ENCODE measurements at places on chromosomes 1 and 21.

- DNase-seq = no peak
These were observed 284.5 kb downstream of the NPHP4 start for GRCh38 chr1:5707566-5708345.

DNA sequence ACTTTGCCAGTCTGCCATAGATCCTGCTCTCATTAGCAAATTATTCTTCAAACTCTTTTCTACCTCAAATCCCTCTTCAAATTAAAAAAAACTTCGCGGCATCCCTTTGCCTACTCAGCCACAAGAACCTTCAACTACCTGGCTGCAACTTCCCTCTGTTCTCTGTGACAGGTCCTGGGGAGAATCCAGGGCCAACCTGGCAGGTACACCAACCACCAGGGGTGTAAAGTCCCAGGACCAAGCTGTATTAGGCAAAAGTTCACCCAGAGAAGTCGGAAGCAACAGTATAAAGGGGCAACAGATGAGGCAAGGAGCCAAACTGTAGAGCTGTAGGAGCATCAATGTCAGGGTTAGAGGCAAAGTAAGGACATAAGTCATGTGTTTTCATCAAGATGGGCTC lies 18.3 kb upstream of the ITLN2 start:
- DNase-seq = no peak

GRCh38 chr1:37726751-37727585 lies 34.7 kb downstream of the CDCA8 start:
- DNase-seq = no peak

- no peak for DNase-seq
These were observed 79.3 kb upstream of the DSCAM start for GRCh38 chr21:40926238-40926637.

- no peak for DNase-seq
These were observed 356.8 kb upstream of the B3GALT2 start for GRCh38 chr1:193543259-193543658.

DNA sequence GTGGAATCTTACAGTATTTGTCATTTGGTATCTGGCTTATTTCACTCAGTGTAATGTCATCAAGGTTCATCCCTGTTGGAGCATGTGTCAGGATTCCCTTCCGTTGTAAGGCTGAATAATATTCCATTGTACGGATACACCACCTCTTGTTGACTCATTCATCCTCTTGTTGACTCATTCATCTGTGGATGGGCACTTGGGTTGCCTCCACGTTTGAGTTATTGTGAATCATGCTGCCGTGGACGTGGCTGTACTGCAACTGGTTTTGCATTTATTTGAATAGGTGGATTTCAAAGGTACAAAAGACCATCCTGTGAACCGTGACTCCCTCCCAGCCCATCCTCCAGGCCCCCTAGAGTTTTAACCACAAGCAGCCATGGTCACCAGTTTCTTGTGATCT lies 11.9 kb upstream of the TCP10L start:
- peak; percentile 81 for DNase-seq

DNA sequence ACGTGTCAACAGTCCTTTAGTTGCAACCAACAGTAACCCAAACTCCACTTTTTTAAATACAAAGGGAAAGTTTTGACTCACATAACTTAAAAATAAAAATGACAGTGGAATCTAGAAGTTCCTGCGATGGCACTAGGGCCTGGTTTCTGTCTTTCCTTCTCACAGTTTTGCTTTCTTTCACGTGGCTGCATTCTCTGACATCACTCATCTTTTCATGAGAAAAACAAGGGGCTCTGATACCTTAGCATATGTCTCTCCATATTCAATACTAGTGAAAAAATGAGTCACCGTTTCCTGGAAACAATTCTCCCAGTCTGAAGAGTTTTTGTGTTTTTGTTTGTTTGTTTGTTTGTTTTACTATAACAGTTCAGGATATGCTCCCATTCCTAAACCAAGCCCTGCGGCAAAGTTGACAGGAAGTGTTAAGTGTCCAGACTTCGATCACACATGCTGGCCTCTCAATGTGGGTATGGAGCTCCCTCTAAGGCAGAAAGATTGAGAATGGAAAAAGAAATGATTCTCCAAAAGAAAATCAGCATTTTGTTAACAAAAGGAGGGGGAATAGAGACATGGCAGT lies 483.3 kb downstream of the TTLL7 start:
- DNase-seq = no peak

GRCh38 chr1:204961765-204962419 lies 81.1 kb upstream of the CNTN2 start:
- no peak for DNase-seq

DNA sequence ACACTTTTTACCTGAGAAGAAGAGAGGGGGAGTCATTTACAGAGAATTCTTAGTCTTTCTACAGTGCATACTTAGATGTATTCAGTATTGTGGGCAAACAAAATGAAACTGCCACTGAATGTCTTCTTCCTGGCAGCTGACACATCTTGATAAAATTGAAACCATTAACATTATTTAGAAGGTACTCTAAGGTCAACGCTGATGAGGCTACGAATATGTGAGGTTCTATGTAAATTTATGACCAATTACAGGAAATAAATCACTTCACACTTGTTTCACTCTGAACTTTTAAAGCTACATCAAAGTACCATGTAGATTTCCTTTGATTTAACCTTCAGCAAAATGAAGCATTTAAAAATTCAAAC lies 51.3 kb upstream of the GFI1 start:
- no peak for DNase-seq

DNA sequence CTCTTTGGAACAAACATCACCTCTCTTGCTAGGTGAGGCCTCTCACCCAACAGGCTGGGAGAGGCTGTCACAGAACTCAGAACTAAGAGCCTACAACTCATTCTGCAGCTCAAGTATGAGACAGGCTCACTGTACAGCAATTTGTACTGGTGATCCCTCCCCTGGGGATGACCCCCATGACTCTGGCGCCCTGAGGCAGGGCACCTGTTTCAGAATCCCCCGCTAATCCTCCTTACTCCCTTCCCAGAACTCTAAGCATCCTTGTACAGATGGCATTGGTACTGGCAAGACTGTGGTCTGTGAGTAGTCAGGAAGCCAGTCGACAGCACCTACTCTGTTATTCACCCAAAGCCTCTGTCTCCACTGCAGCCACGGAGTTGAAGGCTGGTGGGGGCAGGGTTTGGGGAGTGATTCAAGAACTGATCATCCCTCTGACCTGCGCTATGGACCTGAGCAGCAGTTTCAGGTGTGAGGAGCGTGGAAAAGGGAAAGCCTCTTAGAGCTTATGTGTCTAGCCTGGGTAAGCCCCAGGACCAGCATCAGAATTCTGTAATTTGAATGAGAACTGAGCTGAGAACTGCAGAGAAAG lies 655.5 kb downstream of the KIF26B start:
- DNase-seq = no peak

- no peak for DNase-seq
These were observed 85.5 kb upstream of the BARHL2 start for GRCh38 chr1:90802622-90803021.

DNA sequence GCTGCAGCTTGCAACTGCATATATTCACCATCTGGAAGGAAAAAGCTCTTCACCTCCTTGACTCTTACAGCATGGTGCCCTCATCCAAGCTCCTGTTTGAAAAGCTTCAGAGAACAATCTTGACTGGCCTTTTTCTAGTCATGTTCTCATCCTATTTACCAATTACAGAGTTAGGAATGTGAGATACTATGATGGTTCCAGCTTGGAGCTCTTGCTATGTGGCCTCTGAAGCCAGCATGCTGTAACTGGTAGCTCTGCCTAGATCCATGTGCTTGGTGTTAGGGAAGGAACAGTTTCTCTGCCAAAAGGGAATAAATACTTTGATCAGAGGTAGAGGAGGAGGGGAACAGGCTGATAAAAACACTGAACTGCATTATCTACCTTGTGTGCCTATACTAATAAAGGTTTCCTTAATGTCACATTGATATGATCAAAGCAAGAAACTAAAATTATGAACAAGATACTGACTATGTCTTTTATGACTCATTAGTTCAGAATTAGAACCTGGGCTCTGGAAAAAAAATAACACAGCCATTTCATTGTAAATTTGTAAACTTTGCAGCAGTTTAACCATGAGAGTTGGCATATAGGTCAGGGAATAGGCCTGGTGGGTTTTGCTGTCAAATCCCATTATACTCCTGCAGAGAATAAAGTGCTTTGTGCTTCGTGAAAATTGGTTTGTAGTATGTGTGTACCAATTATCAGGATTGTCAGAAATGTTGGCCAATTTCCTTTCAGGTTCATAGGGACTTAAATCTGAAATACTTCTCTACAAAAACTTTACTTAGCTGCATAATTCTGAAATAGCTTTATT lies 92.7 kb downstream of the LEPR start:
- no peak for DNase-seq

GRCh38 chr1:21335088-21335691 lies 44.9 kb upstream of the ECE1 start:
- no peak for DNase-seq

GRCh38 chr1:21307210-21307609 lies 16.9 kb upstream of the ECE1 start:
- DNase-seq = no peak

Measured in brain microvascular endothelial cell (primary cell).